Activated CD4-positive, alpha-beta T cell treated with anti-CD3 and anti-CD28 coated beads for 48 hours (primary cell): ENCODE measurements at places on chromosomes 12 and 14.

DNA sequence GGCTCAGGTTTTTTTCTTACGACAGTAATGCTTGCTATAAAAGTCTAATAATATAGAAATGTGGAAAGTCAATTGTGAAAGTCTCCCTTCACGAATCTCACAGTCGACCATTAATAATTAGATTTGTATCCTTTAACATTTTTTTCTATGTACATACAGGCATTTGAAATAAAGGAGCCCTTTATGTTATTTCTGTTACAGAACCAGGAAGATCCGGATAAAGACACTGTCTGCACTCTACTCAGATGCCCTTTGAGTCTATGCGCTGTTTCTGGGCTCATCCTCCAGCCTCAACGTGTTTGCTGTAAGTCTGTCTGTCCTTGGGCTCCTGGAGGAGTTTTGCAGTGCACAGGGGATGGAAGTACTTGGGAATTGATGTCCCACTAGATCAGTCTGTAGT lies 212.2 kb upstream of the ATP2B1 start:
- no peak for DNase-seq

DNA sequence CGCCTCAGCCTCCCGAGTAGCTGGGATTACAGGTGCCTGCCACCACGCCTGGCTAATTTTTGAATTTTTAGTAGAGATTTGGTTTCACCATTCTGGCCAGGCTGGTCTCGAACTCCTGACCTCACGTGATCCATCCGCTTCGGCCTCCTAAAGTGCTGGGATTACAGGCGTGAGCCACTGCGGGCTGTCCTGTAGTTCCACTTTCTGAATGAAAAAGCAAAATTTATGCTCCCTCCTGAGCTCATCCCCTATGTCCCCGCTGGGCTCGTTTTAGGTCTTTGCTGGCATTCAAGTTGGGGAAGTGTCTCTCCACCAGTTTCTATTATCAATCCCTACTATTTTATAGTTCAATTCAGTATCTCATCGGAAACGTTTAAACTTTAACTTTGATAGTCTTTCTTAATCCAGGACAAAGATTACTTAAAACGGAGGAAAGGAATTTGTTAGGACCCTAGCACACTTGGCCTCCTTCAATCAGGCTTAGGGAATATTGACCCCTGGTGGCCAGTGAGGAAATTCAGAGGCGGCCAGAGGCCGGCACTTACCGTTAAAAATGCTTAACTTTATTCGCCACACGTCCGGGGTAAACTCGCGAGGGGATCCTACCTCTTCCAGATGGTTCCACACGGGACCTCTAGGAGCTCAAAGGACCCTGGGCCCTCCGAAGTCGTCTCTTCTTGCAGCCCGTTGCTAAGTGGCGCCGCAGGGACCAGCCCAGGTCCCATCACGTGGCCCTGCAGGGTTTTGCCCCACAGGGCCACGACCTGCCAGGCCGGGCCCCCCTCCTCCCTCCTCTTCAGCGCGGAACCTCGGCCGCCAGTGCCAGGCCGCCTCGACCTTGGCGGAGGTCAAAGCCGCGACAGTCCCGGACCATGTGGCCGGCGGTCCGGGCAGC lies 11.4 kb upstream of the DNAL1 start:
- DNase-seq = peak; percentile 67

DNA sequence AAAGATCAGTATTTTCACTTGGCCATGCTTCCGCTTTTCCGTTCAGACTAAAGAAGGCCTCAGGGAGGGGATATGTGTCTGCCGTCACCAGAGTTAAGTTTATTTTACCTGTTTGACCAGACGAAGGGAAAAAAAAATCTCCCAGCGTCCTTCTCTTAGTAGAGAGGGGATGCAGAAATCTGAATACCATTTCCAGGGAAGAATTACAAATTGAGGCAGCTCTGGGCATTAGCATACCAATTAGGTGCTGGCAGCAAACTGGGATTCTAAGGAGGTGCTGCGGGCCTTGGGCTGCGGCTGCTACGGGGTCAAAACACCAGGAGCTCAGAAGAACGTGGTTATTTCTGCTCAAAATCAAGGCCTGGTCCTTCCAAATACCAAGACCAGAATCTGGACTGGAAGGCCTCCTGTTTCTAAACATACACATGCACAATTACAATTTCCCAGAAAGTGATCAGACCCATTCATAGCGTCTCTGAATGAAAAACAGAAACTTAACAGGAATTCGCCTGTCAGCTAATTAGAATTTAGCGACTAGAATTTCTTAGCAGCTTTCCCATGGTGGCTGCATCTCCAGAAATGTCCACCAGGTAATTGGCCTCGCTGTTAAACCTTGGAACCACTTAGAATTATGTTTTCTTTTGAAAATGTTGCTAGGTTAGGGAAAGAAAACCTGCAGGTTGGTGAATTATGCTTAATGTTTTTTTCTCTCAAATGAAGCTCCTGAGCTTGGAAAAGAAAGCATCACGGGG lies 617.0 kb downstream of the VRK1 start:
- no peak for DNase-seq

- DNase-seq = no peak
These were observed 141.0 kb downstream of the SLC16A7 start for GRCh38 chr12:59736786-59737185.
